Chondrocyte (in vitro differentiated cells): ENCODE measurements at places on chromosomes 3 and 15. TPM values are rescaled to one million over a fixed set of nuclear protein-coding genes. Genes with fewer than 3 reads are reported as not detected.

The RTP4 gene
- not detected in 3 replicates for total RNA-seq

The WDR5B gene
- 4.7 to 6.4 TPM (median 5.0 TPM) in 3 replicates for total RNA-seq

DNA sequence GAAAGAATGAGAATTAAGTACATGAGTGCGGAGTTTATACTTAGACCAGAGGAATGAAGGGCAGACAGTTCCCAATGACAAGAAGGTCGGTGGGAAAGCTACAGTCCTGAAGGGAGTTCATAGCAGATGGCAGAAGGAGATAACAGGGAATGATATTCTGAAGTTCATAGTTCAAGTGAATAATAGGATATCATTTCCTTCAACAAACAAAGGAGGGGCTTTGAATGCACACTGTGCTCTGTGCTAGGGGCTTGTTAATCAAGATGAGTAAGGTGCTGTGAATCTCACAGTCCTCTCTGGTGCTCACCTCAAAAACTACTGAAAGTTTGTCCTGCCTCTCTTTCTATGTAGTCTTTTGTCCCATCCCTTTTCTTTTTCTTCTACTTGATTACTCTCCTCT lies 41.9 kb downstream of the SIDT1 start:
- DNase-seq = no peak

GRCh38 chr3:196772897-196773296 lies 33.2 kb downstream of the PAK2 start:
- no peak for DNase-seq

DNA sequence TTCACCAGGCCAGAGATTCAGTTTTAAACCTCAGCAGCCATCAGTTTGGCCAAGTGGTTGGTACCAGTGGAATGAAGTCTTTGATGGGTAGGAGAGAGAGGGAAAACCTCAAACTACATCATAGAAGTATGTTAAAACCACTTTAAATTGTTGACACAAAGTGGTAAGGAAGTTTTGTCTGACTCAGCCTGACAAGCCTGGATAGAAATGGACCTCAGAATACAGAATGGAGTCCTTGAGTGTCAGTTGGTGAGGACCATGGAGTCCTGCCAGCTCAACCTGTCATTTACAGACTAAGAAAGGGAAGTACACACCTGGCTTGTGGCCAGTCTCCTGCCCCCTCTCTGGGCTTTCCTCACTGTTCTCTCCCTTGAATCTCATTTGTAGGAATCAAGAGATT lies 12.1 kb downstream of the EAF1 start:
- DNase-seq = no peak

DNA sequence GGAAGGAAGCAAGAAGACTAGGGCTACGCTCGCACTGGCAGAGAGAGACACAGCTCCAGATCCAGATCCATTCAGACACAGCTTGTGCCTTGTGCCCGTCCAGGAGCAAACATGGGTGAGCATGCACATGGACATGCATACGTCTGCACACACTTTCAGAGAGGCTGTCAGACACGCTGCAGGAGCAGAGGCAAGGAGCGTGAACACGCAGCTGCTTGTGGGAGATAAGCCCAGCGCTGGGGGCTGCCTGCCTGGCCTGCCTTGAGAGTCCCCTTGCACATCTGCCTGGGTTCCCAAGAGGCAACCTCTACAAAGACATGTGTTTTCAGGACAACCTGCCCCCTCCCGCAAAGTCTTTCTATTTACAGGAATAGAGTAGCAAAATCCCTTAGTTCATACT lies 13.6 kb upstream of the BAHD1 start:
- no peak for DNase-seq

DNA sequence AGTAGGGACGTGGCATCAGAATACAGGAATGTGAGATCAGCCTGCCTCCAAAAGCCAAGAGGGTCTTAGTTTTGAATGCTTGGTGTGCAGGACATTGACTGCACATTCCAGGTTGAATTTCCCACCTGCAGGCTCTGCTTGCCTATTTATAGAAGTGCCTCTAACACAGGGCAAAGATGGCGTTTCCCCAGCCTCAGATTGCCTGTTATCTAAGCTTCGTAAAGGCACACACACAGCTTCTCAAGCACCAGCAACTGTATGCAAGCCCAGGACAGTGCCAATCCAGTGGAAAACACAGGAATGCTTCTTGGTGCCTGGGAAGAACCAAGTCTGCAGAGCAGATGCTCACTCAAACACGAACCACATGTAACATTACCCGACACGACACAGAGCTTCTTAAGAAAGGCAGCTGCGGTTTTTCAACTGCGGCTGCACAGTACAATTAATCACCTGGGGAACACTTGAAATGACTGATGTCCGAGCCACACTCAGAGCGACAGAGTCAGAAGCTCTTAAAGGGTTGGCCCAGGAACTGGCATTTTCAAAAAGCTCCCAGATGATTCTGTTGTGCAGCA lies 90.0 kb upstream of the ANKRD34C start:
- DNase-seq = no peak

The EOMES gene
- not detected in 3 replicates for total RNA-seq

DNA sequence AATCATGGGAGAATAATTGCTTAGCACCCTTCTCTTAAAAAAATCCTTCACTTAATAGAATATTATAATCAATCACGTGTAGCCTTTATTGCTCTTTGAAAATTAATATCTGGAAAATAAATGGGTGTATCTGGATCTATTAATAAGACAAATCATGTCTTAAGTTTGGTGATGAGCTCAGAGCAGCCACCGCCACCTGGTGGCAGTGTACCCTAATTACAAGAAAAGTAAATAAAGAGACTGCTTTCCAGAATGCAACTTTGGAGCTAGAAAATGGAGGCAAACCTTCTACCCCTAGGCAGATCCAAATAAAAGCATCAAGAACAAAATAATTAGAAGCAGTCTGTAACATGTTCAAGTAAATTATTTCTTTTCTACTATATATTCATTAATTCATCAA lies 43.5 kb downstream of the EPHB1 start:
- no peak for DNase-seq

- DNase-seq = no peak
Measured at GRCh38 chr15:99142562-99142961, 37.7 kb downstream of the SYNM start.

DNA sequence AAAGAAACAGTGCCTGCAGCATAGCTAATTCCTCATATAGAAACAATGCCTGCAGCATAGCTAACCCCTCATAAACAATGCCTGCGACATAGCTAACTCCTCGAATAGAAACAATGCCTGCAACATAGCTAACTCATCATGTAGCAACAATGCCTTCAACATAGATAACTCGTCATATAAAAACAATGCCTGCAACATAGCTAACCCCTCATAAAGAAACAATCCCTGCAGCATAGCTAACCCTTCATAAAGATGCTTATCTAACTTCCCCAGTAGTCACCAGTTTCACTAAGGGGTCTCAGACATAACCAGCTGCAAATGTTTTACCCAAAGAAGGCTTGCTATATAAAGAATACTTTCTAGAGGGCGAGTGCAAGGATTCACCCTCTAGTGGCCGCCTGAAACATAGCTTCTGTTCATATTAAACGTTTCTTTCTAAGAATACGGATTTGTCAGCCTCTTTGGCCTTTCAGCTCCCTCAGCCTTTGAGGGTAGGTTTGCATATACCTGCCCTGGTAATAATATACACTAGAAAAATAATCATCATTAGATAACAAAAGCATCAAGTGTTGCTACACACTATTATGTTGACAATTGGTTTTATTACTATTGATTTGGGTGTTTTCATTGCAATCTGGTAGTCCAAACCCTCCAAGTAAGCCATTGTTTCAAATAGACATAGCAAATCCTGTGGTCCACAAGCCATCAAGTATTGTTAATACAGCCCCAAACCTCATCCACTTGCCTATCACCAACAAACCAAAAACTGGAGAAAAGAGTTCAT lies 44.4 kb upstream of the FAN1 start:
- DNase-seq = no peak

- DNase-seq = no peak
Measured at GRCh38 chr15:71811036-71811736, 832 bp downstream of the NR2E3 start.

- no peak for DNase-seq
Measured at GRCh38 chr3:165635791-165636683, 201.2 kb downstream of the BCHE start.

DNA sequence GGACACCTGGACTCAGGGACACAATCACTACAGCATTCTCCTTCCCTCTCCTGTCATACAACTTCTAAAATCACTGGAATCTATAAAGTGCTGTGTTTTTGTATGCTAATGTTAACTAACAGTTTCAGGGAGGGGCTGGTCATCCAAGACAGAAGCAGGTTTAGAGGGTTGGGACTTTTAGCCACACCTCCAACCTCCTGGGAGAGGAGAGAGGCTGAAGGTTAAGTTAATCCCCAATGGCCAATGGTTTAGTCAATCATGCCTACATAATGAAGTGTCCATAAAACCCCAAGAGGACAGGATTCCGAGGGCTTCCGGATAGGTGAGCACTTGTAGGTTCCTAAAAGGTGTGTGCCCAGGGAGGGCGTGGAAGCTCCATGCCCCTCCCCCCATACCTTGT lies 219.3 kb upstream of the CTNNB1 start:
- no peak for DNase-seq

- no peak for DNase-seq
Measured at GRCh38 chr15:66789029-66790025, 87.3 kb downstream of the SMAD6 start.

DNA sequence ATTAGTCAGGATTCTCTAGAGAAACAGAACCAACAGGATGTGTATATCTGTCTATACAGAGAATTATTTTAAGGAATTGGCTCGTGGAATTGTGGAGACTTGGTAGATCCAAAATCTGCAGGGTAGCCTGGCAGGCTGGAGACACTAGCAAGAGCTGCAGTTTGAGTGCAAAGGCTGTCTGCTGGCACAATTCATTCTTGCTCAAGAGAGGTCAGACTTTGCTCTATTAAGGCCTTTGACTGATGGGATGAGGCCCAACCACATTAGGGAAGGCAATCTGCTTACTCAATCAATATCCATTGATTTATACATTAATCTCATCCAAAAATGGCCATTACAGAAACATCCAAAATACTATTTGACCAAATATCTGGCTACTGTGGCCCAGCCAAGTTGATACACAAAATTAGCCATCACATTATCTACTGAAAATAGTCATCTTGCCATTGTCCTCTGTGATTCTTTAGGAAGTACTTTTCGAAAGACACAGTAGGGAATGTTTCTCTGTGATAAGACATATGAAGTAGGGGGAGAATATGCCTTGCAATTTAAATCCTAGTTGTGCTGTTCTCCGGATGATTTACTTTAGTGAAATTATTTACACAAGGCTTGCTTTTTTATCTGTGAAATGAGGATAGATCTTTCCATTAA lies 873.8 kb downstream of the ROBO2 start:
- DNase-seq = no peak

DNA sequence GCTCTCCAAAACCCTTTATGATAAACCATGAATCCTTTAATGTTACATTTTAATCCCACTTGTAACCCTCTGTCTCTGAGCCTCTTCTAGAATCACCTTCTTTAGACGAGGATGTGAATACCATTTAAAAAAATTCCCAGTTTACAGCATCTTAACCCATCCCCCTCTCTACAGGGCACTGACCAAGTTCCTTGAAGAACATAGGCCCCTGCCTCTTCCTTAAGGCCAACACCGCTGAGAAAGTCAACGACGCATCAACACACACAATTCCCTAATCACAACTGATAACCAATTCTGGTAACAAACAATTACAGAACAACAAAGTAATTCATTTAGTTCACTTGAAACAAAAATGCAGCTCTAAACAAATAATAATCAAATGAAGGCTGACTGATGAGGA lies 130.3 kb downstream of the DLG1 start:
- DNase-seq = no peak

DNA sequence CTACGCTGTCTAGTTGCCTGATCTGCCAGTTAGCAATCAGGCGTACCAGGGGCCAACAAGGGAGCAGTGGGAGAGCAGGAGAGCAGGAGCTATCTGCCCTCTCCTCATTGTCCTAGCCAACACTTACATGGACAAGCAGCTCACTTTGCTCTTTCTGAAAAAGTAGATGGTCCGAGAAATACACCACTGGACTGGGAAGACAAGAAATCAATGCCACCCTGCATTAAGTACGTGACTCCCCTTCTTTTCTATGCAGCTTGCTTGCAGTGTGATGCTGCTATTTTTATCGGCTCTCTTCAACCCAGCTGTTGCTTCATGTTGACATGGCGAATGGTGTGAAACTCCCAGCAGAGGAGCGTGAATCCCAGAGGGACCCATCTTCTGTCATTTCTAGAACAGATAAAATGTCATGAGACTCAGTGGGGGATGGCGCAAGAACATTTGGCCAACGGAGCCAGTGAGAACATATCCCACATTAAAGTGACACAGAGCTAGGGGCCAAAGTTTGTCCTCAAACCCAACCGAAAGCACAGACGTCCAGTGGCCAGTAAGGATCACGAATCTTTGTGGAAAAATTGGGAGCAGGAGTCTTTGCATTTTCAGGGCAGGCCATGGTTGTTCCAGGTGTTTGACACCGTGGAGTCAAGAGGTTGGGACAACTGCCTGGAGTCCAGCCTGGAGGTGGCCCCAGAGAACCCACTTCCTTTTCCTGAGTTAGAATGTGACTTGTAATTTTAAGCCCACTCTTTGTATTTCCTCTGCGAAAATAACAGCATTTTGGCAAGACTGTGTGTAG lies 53.7 kb upstream of the MEF2A start:
- DNase-seq = no peak

- no peak for DNase-seq
Measured at GRCh38 chr15:32824777-32825176, 107.0 kb downstream of the GREM1 start.

The RGMA gene
- total RNA-seq = 13.0 to 26.2 TPM (median 15.6 TPM) in 3 replicates

The XCR1 gene
- not detected in 3 replicates for total RNA-seq

The TRA2B gene
- 75.7 to 117 TPM (median 85.8 TPM) in 3 replicates for total RNA-seq

DNA sequence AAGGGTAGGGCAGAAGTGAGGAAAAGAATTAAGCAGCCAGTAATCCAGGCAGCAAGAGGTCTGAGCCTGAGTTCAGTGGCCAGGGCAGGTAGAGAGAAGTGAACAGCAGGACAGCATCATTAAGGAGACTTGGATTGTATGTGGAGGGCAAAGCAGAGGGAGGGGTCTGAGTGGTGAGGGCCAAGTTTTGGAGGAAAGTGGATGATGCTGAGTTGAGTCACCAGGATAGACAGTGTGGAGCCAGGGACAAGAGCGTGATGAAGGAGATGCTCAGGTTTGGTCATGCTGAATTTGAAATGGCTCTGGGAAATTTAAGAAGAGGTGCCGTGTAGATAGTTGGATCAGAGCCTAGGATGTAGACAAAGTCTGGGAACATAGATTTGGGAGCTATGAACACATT lies 93.1 kb downstream of the ARHGEF26 start:
- no peak for DNase-seq

DNA sequence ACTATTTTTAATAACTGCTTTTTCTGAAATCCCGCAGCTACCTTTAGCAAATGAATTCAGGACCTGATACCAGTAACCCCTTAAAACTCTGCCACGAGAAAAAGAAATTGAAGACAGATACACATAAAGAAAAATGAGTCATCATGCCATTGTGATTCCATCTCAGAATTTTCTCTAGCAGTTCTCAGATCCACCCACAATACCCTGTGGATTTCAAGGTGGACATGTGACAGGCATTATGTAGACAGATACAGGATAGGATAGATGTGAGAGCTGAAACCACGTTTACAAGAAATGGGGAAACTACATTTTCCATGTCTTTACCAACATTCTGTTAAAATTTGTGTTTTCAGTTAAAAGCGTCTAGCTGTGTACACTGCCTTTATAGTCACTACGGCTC lies 291.9 kb upstream of the NR2F2 start:
- DNase-seq = no peak
